ENCODE measurements at places on chromosomes 16 and 17.

DNA sequence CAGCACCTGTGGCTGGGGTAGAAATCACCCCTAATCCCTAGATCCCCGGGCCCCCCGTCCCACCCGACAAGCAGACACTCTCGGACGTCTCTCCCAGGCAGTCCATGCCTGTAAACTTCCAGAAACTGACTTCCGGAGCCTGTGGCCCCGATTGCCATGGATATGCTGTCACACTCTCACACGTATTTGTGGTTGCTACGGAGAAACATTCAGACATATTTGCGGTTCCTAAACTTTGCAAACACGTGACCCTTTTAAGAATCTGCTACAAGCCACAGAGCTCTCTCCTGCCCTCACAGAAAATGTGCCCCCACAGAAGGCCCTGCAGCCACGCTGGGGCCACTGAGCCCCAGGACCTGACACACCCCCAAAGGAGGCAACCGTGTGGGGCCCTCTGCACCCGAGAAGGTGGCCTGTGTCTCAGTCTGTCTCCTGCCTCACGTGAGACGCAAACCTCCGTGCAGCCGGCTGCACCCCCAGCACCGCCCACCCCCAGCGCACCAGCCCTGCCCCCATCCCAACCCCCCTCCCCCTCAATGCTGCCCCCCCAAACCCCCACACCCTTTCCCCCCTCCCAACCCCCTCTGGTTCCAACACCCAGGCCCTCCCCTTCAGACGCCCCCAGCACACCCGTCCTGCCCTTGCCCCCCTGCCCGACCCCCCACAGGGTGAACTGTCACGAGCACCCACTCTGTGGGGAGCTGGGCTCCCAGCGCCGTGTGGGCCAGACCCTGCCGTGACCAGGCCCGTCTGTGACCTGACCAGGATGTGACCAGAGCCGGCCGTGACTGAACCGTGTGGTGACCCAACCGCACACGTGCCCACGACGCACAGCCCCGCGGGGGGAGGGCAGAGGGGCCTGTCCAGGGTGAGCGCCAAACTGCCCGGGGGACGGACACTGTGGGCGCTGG lies 66.3 kb upstream of the METRNL start:
- DNase-seq, result no peak

- no peak for DNase-seq
Measured at GRCh38 chr16:70635336-70636016, 10.9 kb upstream of the IL34 start.

GRCh38 chr16:58332997-58333700 lies 38.3 kb upstream of the PRSS54 start:
- DNase-seq, result no peak

- no peak for DNase-seq
Measured at GRCh38 chr17:8836821-8837562, 30.5 kb downstream of the PIK3R6 start.

DNA sequence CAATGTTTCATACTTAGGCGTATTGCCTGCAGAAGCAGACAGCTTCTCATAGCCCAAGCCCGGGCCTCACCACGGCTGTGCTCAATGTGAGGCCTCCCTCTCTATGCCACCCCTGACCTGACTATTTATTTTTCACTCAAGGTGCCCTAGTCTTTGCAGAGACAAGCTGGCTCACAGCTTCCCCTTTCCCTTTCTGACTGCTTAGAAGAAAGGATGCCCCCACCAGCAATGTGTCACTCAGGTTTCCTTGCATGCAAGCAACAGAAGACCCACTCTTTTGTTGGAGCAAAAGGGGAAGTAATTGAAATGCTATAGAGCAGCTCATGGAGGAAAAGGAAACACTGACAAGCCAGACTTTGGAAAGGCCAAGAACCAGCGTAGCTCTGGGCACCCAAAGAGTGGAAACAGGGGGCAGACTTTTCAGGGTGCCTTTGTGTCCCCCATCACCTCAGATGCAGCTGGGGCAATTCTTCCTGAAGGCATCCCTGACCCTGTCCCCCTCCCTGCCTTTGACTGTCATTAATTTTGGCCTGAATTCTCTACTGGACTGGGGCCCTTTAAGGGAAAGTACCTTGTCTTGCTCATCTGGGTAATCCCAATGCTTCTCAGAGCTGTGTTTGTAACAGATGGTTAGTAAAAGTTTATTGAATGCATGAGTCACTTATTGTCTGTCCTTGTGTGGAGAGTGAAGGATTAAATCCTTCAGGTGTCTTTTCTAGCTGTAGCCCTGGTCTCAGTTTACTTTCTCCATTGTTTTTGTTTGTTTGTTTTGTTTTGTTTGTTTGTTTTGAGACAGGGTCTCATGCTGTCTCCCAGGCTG lies 17.8 kb downstream of the RGS9 start:
- no peak for DNase-seq

GRCh38 chr16:65769776-65770438 lies 596.6 kb upstream of the CDH5 start:
- no peak for DNase-seq

- no peak for DNase-seq
Measured at GRCh38 chr16:4795828-4796572, 831 bp downstream of the SMIM22 start.

GRCh38 chr16:65044873-65045272 lies 77.0 kb downstream of the CDH11 start:
- no peak for DNase-seq

GRCh38 chr17:48816774-48817590 lies at the start of gene TTLL6:
TTLL6 (minus strand) TSS chr17:48817229; CDS start chr17:48817072, 157 bp downstream.
- DNase-seq, result peak; percentile 83

GRCh38 chr16:88732172-88732960 lies 26.1 kb downstream of the CTU2 start:
- DNase-seq, result no peak

DNA sequence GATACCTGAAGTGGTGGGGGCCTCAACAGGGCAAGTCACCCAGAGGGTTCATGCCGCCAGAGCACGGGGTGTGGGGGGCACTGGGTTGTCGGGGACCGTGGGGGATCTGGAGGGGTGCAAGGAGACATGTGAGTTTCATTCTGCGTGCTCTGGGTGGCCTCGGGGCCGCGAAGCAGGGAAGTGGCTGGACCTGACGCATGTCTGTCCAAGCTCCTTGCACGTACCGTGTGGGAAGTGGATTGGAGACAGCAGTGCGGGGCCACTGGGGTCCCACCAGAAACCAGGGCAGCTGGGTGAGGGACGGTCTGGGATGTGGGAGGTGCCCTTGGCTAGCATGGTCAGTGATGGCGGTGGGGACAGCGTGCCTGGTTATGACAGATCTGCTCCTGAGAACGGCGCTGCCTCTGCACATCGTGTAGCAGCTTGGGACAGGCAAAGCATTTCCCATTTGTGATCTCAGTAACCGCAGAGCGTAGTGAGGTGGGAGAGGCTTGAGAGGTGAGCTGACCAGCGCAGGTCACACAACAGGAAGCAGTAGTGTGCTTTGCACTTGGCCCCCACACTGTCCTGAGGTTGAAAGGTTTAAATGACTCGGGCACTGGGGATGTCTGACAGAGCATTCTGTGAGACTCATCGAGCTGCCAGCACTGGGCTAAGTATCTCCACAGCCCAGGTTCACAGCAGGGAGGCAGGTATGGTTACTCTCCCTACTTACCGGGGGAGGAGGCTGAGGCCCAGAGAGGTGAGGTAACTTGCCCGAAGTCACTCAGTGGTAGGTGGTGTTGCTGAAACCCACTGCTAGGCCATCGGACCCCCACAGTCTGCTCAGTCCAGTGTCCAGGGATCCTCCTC lies 114.4 kb downstream of the SOCS1 start:
- no peak for DNase-seq

DNA sequence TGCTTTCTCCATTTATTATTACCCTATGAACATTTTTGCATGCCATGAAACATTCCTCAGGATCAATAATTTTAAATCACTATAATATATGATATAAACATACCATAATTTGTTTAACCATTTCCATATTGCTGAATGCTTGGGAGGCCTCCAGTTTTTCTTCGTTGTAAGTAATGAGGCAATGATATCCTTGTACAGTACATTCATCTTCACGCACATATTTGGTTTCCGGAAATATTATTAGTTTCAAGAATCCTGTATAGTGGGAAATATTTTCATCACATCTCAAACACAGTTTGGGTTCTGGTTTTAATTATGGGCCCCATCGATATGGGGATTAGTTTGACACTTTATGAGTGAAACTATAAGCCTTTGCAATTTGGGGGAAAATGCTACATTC lies 135.4 kb downstream of the HS3ST3B1 start:
- DNase-seq, result no peak

GRCh38 chr17:63993368-63993985 lies 4.7 kb upstream of the PRR29 start:
- no peak for DNase-seq

DNA sequence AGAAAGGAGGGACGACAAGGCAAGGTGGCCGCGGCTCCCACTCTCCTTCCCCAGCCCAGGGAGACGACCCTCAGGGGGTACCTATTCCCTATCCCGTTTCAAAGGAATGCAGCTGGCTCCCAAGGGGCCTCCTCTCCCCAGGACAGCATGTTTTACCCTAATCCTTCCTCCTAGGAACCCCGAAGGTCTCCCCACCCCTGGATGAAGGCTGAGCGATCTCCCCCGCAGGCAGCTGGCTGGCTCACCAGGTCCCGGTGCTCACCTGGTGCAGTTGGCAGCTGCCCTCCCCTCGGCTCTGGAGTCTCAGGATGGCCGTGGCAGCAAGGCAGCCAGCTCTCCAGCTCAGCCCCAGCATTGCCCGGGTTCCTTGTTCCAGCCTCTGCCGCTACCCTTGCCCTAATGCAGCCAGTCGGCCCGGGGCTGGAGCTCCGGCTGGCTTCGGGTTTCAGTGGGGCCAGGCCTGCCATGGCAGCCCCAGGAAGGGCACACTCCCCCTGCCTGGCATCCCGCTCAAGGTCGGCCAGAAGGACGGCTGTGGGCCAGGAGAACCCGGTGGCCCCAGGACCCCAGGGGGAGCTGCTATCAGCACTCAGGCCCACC lies 4.6 kb downstream of the CLUH start:
- no peak for DNase-seq

GRCh38 chr17:72539981-72540897 lies 419.4 kb downstream of the SOX9 start:
- DNase-seq, result peak; percentile 53

DNA sequence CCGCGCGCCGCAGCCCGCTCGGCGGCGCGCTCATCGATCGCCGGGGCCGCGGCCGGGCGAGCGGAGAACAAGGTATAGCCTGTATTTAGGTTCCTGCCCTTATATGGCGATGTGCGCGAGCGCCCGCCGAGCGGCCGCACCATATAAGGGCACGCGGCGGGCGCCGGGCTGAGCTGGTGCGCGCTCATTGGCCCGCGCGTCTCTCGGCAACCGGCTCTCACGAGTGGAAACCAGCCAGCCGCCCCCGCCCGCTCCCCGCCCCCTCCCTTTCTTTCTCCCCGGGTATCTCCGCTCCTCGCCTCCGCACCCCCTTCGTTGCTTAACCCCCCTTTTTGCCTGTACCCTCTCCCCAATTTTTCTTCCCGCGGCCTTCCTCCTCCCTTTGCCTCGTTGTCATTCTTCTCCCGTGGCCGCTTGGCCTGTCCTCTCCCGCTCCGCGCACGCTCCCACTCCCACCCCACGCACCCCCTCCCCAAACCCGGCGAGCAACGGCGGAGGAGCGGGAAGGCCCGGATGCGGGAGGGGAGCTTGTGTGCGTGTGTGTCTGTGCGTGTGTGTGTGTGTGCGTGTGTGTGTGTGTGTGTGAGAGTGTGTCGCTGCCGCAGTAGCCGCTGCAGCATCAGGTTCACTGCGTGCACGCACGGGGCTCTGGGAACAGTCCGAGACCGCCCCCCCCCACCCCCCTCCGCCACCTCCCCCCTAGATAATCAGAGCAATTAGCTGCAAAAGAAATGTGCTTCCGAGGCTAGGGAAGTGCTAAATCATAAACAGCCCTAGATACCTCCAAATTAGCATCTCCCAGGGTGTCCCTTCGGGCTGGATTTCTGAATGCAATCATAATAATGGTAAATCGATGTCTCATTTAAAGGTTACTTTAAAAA lies 13.5 kb upstream of the CBX8 start:
- peak; percentile 90 for DNase-seq

DNA sequence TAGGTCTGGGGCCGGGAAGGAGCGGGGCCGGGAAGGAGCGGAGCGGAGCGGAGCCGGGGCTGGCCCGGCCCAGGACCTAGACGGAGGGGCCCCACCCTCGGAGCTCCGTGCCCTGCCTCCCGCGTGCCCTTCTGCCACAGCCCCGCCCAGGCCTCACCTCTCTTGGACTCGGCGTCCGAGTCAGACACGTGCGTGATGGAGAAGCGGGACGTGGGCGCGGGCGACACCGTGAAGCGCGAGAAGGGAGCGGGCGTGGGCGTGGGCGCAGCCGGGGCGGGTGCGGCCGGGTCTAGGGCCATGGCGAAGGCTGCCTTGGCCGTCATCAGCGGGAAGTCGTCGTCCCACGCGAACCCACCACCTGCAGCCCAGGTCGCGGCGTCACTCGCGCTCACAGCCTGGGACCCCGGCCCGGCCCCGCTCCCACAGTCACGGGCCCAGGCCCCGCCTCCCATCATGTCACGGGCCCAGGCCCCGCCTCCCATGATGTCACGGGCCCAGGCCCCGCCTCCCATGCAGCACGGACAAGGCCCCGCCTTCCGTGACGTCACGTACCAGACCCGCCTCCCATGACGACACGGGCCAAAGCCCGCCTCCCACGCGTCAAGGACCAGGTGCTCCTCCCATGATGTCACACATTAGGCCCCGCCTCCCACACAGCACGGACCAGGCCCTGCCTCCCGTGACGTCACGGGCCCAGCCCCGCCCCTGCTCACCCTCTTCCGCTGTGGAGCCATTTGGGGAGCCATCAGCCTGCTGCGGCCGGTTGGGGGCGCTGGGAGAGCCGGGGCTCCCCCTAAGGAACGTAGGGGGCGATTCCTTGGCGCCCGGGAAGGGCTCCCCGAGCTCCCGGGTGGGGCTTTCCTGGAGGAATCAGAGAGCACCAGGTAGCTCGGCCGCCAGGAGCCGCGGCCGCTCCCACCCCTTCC lies 45.8 kb upstream of the PVALEF start:
- DNase-seq, result peak; percentile 97

DNA sequence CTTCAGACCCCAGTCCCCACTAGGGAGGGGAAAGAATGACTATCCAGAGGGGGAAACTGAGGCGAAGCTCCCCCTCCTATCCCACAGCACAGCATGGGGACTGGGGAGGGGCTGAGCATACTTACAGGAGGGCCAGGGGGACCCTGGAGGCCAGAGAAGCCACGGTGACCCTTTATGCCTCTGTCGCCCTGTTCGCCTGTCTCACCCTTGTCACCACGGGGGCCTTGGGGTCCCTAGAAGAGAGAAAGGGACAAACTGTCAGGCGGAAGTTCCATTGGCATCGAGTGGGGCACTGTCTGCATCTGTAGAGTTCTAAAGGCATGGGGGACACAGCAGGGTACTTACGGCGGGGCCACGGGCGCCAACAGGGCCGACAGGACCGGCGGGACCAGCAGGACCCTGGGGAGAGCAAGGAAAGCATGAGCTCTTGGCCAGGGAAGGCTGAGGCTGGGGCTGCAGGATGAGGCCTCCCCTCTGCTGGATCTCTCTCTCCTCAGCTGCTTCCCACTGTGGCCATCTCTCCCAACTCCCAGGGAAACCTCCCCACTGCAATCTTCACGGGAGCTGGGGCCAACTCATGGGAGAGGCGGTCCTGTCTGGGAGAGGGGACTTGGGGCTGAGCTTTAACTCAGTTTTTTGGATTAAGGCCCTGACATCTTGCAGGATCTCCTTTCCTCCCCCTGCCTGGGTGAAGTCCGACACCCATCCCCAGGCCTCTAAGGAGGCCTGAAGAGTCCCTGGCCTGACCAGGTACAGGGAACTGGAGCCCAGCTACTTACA lies 13.5 kb downstream of the COL1A1 start:
- DNase-seq, result no peak
